Amygdala (tissue), 56 donors: ENCODE measurements at places on chromosomes 16 and 17.

DNA sequence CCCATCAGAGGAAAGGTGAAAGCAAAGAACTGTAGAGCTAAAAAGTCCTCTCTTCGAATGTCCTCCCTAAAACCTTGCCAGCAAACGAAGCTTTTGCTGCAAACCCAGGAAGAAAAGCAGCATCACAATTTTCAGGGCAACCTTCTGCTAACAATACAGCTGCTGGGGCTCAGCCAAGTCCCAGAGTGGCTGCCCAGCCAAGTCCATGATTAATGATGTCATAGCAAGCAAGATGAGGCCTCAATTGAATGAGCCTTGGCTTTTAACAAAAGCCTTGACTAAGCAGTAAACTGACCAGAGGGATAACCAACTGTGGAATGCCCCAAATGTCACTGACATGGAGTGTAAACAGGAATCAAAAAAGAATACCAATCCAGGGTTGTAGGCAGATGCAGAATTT is 342.7 kb downstream of the PMP22 start:
- DNase-seq: peak; percentile 5

DNA sequence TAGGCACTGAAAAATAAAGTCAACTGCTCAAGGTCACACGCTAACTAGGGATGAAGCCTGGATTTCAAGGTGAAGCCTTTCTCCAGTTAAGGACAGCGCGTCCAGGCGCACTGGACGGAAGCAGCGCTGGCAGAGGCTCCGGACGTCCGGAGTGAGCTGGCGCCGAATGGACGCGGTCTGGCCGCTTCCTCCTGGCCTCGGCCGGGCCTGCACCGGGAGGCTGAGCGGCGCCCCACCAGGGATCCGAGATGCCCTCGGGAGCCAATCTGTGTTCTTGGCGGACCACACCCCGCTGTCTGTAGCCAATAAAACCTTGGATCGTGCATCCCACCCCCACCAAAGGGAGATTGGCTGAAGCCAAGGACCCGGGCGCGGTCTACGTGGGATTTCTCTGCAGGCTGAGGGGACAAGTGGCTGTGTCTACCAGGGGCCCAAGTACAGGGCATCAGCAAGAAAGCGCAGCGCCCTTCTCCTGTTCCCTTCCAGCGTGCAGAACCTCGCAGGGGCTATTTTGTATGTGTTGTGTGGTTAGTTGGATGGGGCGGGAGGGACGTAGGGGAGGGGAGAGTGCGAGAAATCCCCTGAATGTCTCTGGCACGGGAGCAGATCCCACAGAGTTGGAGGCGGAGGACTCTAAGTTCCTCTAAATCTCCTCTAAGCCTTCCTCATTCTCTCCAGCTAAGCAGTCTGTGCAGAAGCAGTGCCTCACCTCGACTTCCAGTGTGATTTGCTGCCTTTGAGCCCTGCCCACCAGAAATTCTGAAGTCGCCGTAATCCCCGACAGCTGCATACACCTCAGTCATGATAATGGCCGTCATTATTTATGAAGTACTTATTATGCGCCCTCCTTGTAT is 2.5 kb upstream of the AKAP10 start:
- no peak for DNase-seq

GRCh38 chr16:87132361-87133014 is 184.7 kb downstream of the C16orf95 start:
- DNase-seq: peak; percentile 18

DNA sequence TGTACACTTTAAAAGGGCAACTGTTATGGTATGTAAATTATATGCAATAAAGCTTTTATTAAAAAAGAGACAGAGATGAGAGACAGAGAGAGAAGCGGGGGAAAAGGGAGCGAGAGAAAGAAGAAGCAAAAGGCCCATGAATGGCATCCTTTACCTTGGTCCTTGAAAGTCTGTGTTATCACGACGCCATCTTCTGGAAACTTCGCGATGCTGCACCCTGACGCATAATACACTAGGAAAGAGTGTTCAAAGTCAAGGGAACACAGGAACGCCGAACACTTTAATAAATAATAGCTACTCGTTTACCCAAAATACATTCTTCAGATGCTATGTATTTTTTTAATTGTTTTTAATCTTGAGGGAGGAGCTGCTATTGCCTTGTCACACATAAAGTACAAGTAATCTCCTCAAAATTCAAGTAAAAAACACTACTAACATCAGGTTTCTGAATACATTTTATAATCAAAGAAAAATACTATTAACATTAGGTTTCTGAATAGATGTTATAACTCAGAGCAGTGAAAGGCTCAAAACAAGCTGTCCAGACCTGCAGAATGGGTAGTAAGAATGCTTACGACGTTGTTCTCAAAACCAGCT is 23.0 kb upstream of the SLC38A8 start:
- DNase-seq: no peak

DNA sequence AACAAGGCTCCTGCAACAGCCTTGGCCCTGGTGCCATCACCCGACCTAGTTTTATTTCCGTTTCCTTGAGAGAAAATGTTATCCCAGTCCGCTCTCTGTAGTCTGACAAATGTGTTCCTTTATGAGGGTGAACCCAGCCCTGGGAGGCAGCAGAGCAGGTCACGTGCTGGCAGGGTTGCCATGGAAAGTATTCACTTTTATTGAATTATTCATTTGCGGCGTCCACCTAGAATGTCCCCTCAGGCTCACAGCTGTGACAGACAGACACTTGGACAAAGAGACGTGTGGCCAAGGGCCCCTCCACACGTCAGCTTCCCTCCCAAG is 90.0 kb downstream of the WSCD1 start:
- no peak for DNase-seq

- no peak for DNase-seq
These were observed at the start of gene SLC9A5 for GRCh38 chr16:67248401-67249177. Gene SLC9A5, plus strand, starts transcription at chr16:67248979. Its CDS starts 36 bp downstream, at chr16:67249015.

DNA sequence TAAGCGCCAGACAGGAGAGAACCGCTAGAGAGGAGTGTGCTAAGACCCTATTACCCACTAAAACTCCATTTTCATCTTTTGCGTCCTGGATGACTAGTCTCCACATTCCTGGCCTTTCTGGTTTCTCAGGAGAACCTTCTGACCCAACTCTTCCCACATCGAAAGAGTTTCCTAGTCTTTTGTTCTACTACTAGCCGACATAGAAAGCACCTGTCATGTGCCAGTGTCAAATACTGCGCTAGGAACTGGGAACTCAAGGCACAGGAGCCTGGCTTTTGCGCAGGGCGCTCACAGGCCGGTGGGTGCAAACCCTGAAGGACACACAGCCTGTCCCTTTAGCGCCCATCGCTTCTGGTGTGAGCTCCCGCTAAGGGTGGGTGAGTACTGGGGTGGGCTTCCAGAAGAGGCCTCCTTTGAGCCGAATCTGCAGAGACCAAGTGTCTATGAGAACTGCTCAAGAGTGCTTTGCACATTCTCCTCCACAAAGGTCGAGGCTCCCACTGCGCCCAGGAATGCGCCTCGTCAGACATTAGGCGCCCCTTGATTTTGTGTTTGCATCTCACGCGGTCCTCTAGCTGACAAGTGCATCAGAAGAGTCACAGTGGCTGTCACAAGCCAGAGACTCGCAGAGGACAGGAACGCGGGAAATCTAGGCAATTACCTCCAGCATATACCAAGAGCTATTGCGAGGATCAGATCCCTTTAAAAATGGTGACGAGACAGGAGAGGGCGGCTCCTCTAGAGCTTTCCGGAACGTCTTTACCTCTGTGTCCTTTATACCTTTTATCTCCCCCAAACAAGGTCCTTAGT is 2.0 kb upstream of the PSMB3 start:
- no peak for DNase-seq

GRCh38 chr16:1345087-1345486 is 6.6 kb downstream of the TSR3 start:
- DNase-seq: no peak

DNA sequence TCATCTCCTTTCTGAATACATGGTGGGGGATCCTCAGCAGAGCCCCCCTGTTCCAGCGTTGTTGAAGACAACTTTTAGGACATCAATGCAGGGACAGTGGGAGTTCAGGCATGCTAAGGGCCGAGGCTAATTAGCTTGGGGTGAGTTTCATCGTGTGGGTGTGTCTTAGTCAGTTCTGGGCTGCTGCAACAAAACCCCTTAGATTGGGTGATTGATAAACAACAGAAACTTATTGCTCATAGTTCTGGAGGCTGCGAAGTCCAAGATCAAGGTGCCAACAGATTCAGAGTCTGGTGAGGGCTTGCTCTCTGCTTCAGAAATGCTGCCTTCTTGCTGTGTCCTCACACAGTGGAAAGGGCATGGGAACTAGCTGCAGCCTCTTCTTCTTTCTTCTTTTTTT is 214.0 kb downstream of the NTN1 start:
- DNase-seq: no peak

DNA sequence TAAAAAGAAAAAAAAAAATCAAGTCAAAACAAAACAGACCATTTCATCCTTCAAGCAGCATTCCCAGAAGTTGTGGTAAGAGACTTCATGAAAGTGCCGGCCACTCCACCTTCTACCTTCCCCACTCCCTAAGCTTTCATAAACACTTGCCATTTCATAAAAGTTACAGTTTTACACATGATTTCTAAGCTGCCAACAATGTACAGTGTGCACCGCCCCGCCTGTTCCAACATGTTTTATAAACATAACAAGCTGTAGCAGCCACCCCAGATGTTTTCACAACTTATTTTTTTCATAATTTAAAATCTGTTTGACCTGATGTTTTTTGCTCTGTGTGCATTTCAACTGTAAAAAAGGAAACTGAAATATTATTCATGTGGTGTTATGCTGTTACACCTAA is 608.1 kb downstream of the TOX3 start:
- no peak for DNase-seq

- no peak for DNase-seq
These were observed 22.9 kb downstream of the SLFN12L start for GRCh38 chr17:35514564-35514963.

DNA sequence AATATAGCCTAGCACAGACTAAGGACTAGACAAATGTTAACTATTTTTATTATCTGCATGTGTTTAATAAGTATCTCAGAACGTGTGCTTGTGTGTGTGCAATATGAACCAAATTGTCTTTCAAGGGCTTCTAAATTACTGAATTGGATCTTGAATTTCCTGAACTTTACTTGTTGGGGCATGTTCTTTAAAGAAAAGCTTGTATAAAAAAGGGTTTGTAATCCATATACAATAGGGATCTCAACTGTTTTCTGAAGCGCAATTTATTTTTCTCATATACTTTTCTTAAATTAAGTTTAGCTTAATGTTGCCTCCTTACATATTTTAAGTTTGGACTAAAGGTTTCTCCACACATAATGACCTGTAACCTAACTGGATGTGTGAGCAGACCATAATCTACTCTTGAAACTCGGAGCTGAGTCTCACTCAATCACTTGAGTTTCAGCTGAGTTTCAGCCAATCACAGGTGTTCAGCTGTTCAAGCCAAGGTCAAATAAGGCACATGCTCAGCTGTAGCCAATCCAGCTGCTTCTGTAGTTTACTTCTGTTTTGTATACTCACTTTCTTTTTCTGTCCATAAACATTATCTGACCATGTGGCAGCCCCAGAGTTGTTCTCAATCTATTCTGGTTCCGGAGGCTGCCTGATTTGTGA is 72.3 kb downstream of the CDK5R1 start:
- no peak for DNase-seq

GRCh38 chr16:2090777-2091546 is 43.2 kb downstream of the TSC2 start:
- no peak for DNase-seq

DNA sequence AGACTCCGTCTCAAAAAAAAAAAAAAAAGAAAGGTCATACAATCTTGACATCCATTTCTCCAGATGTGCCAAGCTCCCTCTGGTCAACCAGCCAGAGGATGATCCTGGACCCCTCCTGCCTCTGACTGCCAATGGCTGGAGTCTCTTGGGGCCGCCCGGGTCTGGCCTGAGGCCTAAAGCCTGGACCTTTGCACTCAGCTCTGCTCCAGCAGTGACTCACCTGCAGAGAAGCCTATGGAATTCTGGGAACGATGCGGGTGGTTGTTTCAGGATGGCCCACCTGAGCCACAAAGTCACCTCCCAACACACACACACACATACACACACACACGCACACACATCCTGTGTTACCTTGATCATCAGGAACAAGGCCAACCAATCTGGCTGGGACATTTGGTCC is 64.0 kb upstream of the DNAH17 start:
- no peak for DNase-seq

GRCh38 chr17:46783031-46783593 is 35.4 kb downstream of the WNT3 start:
- DNase-seq: no peak

- no peak for DNase-seq
These were observed 60.7 kb upstream of the GRIN2A start for GRCh38 chr16:10242916-10243315.

GRCh38 chr16:89693931-89694783 is 7.3 kb downstream of the SPATA2L start:
- DNase-seq: no peak

GRCh38 chr16:85610446-85611193 is 2.5 kb upstream of the GSE1 start:
- DNase-seq: peak; percentile 83

- DNase-seq: no peak
These were observed 37.5 kb downstream of the CHD9 start for GRCh38 chr16:53092284-53092683.

DNA sequence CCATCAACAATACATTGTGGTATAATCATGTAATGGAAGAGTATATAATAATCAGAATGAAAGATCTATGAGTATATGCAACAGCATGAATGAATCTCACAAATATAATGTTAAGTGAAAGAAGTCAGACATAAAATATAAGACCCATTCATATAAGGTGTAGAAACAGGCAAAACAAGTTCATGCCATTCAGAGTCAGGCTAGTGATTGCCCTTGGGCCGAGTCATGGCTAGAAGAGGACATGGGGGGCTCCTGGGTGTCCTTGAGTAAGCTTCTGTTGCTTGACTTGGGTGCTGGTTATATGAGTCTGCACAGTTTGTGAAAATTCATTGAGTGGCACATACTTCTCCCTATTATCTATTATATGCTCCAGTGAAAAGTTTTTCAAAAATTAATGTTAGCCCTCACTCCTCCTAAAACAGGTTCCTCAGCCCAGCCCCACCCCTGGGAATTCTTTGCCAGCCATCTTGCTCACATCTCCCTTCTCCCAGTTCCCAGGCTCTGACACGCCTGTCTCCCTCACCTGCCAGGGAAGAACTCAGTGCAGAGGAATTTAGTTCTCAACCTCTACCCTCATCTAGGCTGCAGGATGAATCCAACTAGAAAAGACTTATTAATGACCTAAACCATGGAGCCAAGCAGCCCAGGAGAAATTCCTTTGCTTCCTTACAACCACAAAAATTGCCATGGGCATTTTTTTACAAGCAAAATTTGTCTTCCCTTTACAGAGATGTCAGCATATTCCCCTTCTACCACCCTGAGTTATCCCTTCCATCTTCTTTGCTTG is 52.4 kb upstream of the NFAT5 start:
- DNase-seq: no peak
